CD4-positive, alpha-beta T cell treated with Interleukin-1 beta for 1 hour (primary cell): ENCODE measurements at places on chromosomes 3 and 15.

DNA sequence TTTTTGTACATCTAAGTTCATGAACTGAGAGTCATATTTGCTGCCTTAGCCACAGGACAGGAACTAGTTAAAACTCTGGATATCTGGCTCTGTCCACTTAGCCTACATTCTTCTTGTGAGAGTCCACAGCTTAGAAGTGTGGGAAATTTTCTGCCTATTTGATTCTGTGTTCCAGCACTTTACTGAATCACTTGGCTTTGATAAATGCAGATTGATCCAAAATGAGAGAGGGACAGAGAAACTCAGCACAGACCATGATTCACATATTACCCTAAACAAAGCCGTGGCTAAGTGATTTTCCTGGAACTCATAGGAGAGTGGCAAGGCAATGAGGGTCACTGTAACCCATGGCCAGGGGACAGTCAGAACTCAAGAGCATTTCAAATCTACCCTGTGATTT lies 87.5 kb upstream of the CADPS start:
- DNase-seq, result no peak

GRCh38 chr3:188153437-188154013 lies 432 bp upstream of the LPP start:
- peak; percentile 48 for DNase-seq

DNA sequence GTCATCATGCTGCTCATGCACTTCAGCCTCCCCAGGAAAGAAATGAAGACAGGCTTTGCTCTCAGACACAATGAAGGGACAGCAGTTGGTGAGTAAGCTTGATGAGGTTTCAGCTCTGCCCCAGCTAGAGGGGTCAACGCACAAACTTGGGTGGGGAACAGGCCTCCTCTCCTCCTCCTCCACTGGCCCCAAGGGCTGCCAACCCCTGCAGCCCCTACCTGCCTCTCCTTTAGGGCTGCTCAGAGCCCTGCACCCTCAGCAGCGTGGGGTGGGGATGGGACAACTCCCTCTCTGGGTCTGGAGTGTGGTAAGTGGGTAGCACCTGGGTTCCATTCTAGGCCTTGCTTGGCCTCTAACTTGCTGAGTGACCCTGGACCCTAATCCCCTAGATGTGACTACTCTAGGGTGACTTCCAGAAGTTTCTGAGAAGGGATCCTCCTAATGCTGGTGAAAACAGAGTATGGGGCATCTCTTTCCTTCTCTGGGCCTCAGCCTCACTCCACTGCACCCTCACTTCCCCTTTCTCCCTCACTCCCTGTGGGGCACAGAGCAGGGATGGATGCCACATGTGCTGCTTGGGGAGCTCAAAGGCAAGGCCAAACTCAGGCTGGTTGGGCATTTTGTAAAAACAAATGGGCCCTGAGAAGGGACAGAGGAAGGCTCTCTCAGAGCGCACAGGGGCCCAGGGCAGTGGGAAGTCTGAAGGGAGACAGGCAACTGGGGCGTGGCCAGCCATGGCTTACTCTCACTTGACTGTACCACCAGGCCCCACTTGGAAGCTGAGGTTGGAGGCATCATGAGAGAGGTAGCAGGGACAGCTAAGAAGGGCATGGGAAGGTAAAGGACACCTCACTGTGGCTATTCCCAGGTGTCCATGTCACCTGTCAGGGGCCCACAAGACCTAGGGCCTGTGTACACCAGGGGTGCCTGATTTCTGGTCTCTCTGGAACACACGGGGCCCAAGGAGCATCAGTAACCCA lies 64.0 kb downstream of the SYNM start:
- no peak for DNase-seq

DNA sequence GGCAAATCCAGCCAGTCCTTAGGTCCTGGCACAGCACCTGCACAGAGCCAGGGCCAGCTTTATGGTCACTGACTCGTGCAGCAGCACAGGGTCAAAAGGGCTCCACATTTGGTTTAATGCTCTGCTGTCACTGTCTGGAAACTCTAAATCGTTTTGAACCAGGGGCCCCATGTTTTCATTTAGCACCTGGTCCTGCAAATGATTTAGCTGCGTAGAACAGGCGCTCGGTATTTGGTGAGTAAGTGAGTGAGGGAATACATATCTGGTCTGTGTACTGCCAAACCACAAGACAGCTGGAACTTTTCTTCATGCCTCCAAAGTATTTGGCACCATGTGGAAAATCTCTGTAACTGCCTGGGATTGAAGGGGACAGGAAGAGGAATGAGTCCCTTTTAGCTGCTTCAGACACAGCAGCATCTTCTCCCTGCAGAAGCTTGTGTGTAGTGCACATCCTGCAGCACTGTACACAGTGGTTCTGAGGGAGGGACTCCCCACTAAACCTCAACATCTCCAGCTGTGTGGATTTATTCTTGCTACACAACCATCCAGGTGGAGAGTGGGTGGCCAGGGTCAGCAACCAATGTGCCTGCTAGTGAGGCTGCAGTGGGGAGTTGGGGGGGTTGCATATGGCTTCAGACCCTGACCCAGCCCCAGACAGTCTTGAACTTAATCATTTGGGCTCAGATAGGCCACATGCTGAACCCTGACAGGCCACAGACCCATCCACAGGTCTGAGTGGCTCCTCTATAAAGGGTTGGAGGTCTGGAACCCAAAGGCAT lies 1.1 kb downstream of the SH2D7 start:
- DNase-seq, result no peak

DNA sequence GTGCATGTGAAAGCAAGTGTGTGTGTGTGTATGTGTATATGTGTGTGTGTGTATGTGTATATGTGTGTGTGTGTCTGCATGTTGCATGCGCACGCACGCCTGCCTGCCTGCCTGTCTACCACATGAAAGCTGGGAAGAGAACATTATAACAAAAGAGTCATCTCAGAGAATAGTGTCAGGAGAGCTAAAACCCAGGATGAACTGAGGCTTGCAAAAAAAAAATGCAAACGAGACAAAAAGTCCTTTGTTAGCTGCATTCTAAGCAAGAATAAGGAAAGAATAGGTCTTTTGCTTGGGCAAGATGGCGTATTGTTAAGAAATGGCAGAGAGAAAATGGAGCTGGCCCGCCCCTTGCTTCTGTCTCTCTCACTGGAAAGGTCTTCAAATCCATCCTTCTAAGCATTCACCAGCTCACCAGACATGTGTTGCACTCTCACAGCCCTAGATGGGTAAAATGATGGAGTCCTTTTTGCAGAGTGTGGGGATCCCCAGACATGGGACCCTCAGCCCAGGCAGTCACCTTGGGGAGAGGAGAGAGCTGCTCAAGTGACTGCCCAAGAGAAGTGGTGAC lies 16.4 kb downstream of the WNT7A start:
- DNase-seq, result no peak

- DNase-seq, result no peak
Measured at GRCh38 chr15:98729446-98730042, 81.2 kb downstream of the IGF1R start.

GRCh38 chr3:184391266-184391665 lies 11.4 kb downstream of the CHRD start:
- DNase-seq, result no peak

DNA sequence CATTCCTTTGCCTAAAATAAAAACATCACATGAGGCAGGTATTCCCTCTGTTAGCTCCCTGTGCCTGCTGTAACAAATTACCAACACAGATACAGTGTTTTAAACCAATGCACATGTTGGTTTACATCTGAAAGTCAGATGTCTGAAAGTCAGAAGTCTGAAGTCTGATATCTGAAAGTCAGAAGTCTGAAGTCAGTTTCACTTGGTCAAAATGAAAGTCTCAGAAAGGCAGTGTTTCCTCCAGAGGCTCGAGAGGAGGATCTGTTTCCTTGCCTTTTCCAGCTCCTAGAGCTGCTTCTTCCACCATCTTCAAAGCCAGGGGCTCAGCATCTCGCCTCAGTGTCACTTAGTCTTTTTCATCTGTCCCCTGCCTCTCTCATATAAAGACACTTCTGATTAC lies 22.0 kb downstream of the SST start:
- no peak for DNase-seq

GRCh38 chr15:93997071-93997658 lies 234.2 kb upstream of the MCTP2 start:
- no peak for DNase-seq

- no peak for DNase-seq
Measured at GRCh38 chr3:76917436-76917835, 122.5 kb upstream of the ROBO2 start.

GRCh38 chr3:190593075-190593474 lies 79.2 kb downstream of the IL1RAP start:
- no peak for DNase-seq

DNA sequence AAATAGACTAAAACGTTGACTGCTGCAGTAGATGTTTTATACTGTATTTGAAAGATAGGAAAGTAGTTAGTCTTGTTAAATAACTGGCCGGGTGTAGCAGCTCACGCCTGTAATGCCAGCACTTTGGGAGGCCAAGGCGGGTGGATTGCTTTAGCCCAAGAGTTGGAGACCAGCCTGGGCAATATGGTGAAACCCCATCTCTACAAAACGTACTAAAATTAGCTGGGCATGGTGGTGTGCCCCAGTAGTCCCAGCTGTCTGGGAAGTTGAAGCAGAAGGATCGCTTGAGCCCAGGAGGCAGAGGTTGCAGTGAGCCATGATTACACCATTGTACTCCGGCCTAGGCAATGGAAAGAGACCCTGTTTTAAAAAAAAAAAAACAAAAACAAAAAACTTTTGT lies 60.5 kb upstream of the ULK4 start:
- DNase-seq, result no peak

- no peak for DNase-seq
Measured at GRCh38 chr3:111571907-111572460, 23.2 kb downstream of the ZBED2 start.

GRCh38 chr3:185730550-185730949 lies 94.3 kb downstream of the IGF2BP2 start:
- no peak for DNase-seq

DNA sequence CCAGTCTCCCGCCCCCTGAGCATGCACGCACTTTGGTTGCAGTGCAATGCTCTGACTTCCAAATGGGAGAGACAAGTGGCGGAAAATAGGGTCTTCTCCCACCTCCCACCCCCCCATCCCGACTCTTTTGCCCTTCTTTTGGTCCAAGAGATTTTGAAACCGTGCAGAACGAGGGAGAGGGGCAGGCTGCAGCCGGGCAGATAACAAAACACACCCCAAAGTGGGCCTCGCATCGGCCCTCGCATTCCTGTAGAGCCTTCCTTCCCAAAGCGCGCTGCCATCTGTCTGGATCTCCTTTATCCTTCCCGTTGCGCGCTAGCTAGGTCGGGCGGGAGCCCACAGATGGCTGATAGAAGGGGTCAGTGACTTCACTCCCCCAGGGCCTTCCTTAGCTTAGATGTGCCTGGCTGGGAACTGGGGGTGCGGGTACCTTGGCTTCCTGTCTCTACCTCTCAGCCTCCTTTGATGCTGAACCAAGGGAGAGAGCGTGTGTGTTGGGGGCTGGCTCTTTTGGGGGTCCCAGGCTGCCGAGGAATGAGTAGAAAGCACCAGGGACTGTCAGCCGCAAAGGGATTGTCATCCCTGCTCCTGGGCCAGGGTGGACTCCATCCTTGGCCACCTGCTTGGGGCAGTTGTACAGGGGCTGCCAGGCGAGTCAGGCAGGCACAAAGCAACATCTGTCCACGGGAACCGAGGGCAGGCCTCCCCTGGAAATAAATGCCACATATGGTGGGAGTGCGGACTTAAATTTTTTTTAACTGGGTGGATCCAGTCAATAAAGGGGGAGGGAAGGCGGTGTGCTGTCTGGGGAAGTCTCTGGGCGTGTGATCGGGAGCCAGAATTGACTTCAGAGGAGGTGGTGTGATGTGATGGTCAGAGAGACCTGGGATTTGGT lies 1.8 kb downstream of the SMAD3 start:
- DNase-seq, result no peak

- DNase-seq, result no peak
Measured at GRCh38 chr3:130609166-130609979, 92.4 kb downstream of the COL6A6 start.

GRCh38 chr3:120284747-120285507 lies at the start of gene GPR156:
TSS of gene GPR156 (minus strand) at chr3:120285222. CDS start at chr3:120244098, 41,124 bp downstream.
- DNase-seq, result no peak

GRCh38 chr15:85022860-85023403 lies 41.3 kb downstream of the PDE8A start:
- DNase-seq, result no peak

DNA sequence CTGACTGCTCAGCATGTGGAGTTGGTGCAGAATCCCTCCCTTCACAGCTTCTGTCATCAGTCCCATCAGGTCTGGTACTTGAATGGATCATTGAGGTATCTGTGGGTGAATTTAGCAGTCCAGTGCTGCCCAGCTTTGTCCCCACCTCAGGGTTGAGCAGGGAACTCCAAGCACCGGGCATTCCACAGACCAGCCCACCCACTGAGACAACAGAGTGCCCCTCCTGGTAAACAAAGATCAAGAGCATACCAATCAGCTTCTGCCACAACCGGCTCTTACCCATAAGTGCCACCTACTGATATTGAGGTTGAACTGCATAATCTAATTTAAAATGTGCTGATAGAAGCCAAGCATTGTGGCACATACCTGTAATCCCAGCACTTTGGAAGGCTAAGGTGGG lies 57.1 kb upstream of the FXR1 start:
- DNase-seq, result no peak

- no peak for DNase-seq
Measured at GRCh38 chr15:63517628-63518027, 13.2 kb downstream of the USP3 start.

GRCh38 chr3:69441040-69441439 lies 55.2 kb upstream of the FRMD4B start:
- DNase-seq, result no peak

DNA sequence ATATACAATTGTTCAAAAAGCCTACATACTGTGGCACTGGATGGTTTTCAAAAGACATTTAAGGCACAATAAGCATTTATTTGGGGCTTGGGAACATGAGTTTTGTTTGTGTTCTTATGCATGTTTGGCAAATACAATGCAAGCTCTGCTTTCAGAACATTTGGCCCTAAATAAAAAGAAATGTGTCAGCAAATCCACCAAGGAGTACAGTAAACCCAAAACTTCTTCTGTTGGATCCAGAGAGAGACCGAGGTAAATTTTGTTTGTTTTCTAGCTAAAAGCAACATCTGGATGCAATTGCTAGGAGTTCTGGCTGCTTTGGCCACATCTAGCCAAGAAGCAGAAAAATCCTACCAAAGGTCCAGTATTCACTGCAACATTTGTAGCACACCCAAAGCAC lies 168.8 kb downstream of the DCLK3 start:
- DNase-seq, result no peak

GRCh38 chr15:48089702-48090101 lies 31.1 kb upstream of the SLC24A5 start:
- no peak for DNase-seq

DNA sequence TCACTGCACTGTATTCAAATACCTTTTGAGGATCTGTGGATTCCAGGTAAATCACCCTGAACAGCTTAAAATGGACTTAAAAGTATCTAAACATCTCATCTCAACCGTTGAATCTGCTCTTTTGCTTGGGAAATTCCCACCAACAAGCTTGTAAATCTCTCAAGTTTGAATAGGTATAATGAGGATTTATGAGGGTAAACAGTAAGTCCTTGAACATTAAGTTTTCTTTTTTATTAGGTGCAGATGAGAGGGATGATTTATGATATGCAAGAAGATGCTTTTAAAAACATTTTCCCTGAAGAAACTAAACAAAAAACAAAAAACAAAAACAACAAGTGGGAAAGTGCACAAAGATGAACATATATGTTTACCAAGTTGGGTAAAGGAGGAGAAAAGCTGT lies 290.6 kb downstream of the ROBO1 start:
- no peak for DNase-seq

GRCh38 chr3:197006446-197006845 lies 23.2 kb downstream of the MELTF start:
- DNase-seq, result no peak

GRCh38 chr3:124451630-124452317 lies 278.5 kb upstream of the UMPS start:
- DNase-seq, result no peak

- no peak for DNase-seq
Measured at GRCh38 chr3:155785662-155786295, 20.3 kb downstream of the C3orf33 start.

- peak; percentile 18 for DNase-seq
Measured at GRCh38 chr3:129001806-129002572, 885 bp downstream of the EFCC1 start.
